Stimulated activated CD8-positive, alpha-beta memory T cell treated with anti-CD3 and anti-CD28 coated beads, Interleukin-12 subunit alpha, Interleukin-12 subunit beta, amount 100 ng/mL, for 1 hour (primary cell): ENCODE measurements at places on chromosomes 7 and 10.

DNA sequence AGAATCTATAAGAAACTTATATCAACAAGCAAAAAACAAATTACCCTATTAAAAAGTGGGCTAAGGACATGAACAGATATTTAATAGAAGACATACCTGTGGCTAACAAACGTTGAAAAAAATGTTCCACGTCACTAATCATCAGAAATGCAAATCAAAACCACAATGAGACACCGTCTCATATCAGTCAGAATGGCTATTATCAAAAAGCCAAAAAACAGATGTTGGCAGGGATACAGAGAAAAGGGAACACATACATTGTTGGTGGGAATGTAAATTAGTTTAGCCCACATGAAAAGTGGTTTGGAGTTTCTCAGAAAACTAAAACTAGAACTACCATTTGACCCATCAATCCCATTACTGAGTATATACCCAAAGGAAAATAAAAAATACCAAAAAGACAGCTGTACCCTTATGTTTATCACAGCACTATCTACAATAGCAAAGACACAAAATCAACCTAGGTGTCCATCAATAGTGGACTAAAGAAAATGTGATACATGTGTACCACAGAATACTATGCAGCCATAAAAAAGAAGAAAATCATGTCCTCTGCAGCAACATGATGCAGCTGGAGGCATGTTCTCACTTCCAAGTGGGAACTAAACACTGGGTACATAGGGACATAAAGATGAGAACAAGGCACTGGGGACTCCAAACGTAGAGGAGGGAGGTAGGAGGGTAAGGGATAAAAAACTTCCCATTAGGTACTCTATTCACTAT lies 83.8 kb upstream of the TMEM168 start:
- DNase-seq: no peak

DNA sequence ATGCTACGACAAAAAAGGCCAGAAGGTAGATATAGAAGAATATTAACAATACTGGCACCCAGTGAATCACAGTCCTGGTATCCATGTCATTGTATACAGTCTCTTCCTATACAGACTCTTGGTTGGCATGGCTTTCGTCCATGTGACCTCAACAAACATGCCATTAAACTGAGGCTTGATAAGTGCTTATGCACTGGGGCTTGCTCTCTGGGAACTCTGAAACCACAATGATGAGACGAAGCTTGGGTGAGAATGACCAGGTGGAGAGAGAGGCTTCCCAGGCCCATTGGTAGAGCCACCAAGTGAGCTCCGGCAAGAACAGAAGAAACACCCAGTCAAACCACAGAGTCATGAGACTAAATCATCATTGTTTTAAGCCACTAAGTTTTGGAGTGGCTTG lies 33.2 kb downstream of the PNPLA8 start:
- DNase-seq: no peak

- no peak for DNase-seq
Observed at GRCh38 chr10:61845950-61846268, 55.6 kb upstream of the ARID5B start.

GRCh38 chr10:122178655-122179054 lies 92.4 kb upstream of the BTBD16 start:
- DNase-seq: no peak

DNA sequence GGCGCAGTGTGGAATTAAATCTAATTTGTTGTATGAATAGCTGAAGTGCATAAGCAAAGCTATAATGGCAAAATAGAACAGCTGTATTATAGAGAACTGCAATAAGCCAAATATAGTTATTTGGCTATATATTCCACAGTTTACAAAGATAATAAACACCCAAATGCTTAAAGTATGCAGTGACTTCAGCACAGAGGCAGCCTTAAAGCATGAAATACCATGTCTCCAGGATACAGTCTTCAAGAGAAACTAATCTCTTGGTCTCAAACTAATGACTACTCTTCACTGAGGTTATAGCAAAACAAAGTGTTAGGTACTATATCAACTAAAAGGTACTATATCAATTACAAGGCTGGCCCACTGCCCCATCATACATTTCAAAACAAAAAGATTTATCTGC lies 48.0 kb downstream of the NT5C2 start:
- no peak for DNase-seq

GRCh38 chr10:97032624-97033023 lies 153.1 kb downstream of the SLIT1 start:
- no peak for DNase-seq

GRCh38 chr10:116120688-116121455 lies 152.1 kb downstream of the GFRA1 start:
- DNase-seq: no peak

- DNase-seq: no peak
Observed at GRCh38 chr10:26737730-26738129, 40.2 kb downstream of the PDSS1 start.

DNA sequence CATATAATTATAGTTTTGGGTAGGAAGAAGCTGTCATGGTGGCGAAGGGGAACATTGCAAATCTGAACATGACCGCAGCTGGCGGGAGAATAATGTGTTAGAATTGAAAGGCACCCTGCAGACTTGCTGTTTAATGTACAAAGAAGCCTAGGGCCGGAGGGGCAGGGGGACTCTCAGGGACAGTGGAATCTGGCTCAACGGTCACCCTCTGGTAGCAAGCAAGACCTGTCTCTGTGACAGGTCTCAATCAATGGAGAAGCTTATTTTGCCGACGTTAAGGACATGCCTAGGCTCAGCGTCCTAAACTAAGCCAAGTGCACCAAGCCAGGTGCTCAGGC lies 177.3 kb downstream of the NSUN6 start:
- no peak for DNase-seq

DNA sequence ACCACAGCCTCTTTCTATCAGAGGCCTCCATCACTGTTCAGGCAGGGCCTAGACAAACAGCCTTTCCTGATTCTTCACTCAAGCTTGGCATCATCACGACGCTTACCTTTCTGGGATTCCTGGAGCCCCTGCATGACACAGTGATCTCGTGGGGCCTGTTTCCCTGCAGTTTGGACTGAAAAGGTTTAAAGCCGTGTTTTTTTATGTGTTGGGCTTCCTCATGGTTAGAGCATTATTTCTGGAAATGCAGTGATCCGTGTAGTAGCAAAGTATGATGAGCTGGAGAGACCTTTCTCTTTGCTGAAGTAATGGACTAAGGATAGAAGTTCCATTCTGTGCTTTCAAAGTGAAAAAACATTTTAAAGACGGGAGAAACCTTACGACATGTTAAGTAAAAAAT lies 169.1 kb downstream of the BMPER start:
- no peak for DNase-seq

- DNase-seq: no peak
Observed at GRCh38 chr7:98733036-98733435, 116.0 kb downstream of the NPTX2 start.

GRCh38 chr10:4981722-4982471 lies 18.7 kb downstream of the AKR1C1 start:
- DNase-seq: no peak

- DNase-seq: no peak
Observed at GRCh38 chr7:142440219-142440905, 182.5 kb upstream of the PRSS58 start.

DNA sequence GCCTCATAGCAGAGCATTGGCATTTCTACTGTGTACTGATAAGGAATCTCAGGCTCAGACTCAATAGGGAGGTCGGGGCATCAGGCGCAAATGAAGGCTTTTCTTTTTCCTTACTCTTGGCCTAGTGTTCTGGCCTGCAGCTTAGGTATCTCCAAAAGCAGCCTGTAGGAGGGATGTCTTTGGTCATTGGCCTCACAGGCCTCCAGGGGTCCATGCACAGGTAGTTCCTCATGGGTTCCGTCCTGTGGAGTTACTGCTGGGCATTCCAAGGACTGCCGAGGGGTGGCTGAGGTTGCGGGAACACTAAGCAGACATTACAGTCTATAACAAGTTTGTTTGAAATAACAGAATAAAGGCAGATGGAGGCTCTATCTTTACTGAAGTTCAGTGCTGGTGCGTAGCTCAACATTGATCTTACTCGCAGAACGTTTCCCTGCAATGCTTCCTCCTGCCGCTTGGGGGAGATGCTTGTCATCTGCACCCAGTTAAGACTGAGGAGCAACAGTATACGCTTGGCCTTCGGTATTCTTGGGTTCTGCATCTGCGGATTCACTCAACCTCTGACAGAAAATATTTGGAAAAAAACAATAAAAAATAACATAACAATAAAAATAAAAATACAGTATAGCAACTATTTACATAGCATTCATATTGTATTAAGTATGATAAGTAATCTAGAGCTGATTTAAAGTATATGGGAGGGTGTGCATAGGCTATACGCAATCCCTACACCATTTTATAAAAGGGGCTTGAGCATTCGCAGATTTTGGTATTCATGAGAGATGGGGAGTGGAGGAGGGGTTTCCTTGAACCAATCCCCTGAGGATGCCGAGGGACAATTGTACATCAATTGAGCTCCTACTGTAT lies 58.9 kb downstream of the SH2D4B start:
- no peak for DNase-seq

GRCh38 chr7:117411539-117411938 lies 15.8 kb downstream of the ASZ1 start:
- no peak for DNase-seq

- no peak for DNase-seq
Observed at GRCh38 chr10:132571650-132572544, 34.3 kb downstream of the INPP5A start.

DNA sequence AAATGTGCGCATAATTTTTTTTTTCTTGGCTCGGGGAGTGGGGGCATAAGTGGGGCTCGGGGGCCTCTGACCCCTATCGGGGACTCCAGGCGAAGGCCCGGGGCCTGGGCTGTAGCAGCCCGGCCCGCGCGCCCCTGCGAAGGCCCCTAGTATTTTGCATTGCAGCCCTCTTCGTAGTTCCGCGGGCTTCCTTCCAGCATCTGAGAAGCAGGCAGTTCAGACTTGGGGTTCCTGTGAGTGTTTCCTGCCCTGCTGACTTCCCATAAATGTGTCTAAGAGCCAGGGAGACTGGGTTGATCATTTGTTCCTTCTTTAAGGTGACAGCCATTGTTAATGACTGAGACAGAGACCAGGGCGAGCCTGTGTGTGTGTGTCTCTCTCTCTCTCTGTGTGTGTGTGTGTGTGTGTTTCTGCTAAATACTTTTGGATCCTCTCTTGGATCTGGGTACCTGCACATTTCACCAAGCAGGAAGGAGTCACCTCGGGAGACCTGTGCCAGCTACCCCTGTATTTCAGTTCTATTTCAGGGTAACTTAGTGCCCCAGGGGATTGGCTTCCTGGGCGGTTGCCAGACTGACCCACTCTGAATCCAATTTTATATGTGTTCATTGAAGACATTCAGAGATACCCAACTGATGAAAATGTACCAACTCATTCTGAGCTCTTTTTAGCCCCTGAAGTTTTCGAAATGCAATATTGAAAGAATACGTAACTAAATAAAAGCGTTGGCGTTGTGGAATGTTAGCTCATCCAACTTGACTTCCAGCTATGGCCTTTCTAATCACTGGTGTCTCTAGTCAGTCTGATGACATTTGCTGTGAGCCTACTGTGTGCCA lies 805 bp downstream of the MSRB2 start:
- no peak for DNase-seq

GRCh38 chr7:116037401-116037800 lies 6.8 kb upstream of the TFEC start:
- no peak for DNase-seq

- no peak for DNase-seq
Observed at GRCh38 chr10:132814469-132814856, 28.5 kb upstream of the NKX6-2 start.

DNA sequence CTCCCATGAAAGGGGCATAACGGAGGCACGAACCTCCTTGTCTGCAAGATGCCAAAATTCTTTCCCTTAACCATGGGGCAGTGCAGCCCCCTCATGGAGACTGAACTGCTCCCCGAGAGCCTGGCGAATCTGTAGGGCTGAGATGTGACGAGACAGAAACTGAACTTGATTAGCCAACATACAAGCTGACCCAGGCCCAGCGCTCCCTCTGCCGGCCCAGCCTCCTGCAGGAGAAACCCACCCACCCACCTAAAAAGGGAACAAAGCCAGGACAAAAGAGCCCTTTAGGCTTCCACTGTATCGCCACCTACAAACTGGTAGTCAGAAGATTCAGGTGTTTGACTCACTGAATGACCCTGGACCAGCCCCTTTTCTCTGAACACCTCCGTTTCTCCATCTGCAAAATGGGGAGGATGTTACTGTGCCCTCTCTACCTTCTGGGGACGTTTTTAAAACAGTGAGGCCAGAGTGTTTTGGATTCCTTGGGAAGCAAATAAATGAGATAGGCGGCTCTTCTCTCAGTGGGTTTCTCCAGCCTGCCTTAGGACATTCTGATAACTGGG lies 58.4 kb downstream of the C10orf105 start:
- DNase-seq: no peak

DNA sequence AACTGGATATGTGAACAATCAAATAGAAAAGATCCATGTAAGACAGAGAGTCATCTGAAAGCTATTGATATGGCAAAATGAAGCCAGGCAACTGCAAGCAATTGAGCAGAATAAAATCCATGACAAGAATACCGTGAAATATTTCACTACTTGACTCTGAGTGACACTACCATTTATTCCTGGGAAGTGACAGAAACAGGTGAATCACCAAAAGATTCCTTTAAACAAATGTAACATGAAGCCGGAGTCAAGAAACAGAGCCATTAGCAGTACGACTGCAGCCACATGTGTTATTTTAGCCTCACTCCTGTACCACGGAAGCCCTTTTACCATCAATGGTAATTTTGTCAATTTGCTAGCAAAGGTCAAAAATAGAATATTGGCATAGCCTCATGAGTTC lies 197.7 kb upstream of the POT1 start:
- no peak for DNase-seq

DNA sequence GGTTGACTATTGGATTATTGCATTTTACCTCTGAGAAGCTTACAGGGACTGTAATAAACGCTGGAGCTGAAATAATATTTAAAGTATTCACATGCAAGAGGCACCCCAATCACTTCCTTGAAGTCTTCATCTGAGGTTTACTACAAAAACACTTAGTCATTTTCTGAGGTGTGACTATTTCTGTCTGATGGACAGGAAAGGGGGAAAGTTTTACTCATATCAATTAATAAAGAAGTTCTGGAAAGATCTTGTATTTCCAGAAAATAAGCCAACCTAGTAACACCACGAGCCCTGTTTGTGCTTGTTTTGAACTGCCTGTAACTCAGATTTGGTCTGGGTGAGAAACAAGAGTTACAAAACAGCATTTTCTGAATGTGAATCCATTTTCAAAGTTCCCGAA lies 63.9 kb upstream of the PRKCQ start:
- DNase-seq: no peak

- DNase-seq: no peak
Observed at GRCh38 chr10:8048281-8049008, 6.0 kb upstream of the GATA3 start.

DNA sequence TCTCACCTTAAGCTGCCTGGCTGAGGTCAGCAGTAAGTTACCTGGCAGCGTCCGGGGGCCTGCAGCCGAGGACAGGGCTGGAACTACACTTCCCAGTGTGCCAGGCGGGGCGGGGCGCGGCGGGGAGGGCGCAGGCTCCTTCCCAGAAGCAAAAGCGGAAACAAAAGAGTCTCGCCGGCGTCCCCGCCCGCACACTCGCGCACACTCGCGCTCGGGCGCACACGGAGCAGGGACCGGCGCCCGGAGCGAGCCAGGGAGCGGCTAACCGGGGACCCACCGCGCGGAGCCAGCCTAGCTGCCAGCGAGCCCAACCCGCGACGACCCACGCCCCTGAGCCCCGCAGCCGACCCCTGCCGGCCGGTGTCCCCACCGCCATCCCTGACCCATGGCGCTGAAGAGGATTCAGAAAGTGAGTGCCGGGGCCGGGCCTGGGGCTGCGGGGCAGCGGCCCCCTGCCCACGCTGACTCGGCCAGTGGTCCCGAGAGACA lies at the start of gene UBE2D1:
Gene UBE2D1 (plus strand): TSS at position 190 of the 489 bp plus-strand sequence. CDS start 196 bp downstream, at position 386.
- DNase-seq: peak; percentile 69

GRCh38 chr7:67771846-67772605 lies 775.4 kb downstream of the TYW1 start:
- DNase-seq: no peak

- DNase-seq: no peak
Observed at GRCh38 chr7:158729646-158730382, 25.2 kb upstream of the NCAPG2 start.
